NCI-H1930 (cell line): ENCODE measurements at places on chromosomes 3 and 15.

GRCh38 chr3:43317461-43318316 is 31.3 kb downstream of the SNRK start:
- DNase-seq: no peak

DNA sequence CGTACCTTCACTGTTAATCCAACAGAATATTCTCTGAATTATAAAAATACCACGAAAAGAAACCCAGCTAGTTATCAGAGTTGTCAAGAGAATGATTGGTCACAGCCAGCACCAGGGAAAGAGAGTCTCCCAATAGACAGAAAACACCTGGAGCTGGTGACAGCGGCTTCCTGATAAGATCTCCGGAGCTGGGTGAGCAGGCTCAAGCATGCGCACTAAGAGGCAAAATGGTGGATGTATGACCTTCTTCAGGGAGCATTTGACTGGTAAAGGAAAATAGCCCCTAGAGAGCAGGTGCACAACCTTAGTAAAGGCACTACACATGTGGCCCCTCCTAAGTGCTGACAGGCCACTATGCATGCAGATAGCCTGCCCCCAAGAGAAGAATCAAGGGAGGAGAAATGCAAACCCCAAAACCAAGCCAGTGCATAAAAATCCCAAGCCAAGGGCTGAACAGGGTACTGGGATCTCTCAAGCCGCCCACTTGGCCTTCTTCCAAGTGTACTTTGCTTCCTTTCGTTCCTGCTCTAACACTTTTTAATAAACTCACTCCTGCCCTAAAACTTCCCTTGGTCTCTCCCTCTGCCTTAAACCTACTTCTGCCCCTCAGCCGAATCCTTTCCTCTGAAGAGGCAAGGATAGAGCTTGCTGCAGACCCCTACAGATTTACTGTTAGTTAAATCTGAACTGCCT is 93.2 kb downstream of the UACA start:
- no peak for DNase-seq

DNA sequence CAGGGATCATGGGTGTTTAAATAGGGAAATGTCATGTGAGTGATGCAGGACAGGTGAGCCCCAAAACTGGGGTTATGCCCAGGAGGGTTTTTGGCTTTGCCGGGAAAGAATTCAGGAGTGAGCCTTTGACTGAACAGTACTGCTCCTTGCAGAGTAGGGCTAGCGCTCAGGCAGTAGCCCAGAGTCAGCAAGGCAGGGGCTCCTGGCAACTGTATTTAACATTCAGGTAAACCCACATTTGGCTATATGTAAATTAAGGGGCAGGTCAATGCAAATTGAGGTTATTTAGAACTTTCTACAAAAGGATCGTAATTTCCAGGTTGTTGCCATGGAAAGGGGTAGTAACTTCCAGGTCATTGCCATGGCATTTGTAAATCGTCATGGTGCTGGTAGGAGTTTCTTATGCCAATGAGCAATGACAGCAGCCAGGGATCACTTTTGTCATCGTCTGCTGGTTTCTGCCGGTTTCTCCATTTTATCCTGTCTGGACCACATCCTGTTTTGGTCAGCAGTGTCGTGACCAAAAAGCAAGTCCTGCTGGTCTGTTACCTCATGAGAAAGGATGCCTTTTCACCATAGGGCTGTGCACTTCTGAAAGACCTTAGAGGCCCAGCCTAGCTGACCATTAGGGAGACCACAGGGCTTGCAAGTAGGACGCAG is 24.3 kb downstream of the MTHFS start:
- no peak for DNase-seq

DNA sequence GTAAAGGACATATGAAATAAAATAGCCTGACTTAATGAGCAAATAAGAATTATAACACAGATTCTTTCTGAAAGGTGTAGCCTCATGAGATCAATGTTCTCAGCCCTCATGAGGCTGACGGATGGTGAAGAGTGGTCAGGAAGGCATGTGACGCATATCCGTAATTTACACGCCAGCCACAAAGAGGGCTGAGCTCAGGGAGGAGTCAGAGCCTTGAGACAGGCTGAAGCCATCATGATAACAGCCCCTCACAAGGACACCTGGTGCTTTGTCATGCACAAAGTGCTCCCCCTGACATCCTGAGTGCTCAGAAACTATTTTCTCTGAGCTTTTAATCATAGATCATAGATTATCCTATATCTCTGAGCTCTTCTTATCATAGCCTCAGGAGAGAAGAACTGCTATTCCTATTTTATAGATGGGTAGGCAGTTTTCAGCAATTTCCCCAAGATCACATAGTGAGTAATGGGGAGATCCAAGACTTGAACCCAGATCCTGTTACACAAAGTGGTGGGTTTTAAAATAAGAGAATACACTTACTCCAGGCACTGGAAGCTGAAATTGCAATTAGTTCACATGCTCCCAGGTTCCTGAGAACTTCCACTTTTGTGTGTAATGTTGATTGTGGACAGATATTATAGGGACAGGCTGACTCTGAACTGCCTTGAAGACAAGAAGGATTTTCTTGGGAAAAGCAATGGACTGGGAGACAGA is 267.1 kb downstream of the RPLP1 start:
- DNase-seq: no peak

DNA sequence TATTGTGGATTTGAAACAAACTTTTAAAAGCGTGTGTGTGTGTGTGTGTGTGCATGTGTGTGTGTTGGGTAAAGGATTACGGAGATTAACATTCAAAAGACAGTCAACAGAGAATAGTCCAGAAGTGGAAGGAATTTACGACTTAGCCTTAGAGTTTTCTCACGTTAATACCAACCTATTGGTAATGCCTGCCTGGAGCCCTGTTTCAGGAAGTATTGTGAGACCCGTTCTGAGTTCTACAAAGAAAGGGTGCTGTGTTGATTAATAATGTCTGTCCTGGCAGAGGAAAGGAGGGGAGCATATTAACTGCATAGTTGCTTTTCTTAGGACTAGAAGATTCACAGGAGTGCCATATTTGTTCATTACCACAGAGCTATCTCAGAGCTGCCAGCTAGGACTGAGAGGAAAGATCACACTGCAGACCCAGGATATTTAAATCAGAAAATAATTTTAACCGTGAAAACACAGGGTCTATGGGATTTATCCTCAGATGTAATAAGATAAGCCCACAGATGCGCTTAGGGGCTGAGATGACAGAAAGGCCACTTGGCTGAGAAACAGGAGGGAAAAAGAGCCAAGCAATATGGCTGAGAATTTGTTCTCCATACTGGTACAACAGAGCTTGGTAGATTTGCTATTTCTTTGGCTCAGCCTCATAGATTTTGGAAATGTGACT is 40.5 kb upstream of the FRMD4B start:
- DNase-seq: no peak

- DNase-seq: no peak
These were observed 259.5 kb downstream of the THRB start for GRCh38 chr3:24235121-24235520.

DNA sequence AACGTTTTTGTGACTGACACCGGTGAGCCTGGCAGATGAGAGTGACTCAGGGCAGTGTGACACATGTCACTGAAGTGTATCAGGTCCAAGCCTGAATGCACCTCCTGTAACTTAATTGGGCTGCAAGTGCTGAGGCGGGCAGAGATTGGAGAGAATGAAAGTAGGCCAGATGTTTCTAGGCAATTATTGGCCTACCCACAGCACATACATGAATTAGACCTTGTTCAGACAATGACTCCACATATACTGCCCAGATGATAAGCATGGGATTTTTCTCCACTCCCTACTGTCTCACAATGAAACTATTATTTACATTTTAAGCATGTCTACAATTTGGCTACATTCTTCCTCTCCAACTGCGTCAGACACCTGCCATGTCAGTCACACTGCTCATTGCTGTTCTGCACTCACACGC is 187.3 kb upstream of the ZNF385D start:
- DNase-seq: no peak

- no peak for DNase-seq
These were observed 231.3 kb downstream of the KCNMB2 start for GRCh38 chr3:178767581-178767980.

GRCh38 chr3:15055019-15055557 is 10.0 kb downstream of the MRPS25 start:
- DNase-seq: no peak

- DNase-seq: no peak
These were observed 272.0 kb upstream of the ATP11B start for GRCh38 chr3:182521339-182521738.

DNA sequence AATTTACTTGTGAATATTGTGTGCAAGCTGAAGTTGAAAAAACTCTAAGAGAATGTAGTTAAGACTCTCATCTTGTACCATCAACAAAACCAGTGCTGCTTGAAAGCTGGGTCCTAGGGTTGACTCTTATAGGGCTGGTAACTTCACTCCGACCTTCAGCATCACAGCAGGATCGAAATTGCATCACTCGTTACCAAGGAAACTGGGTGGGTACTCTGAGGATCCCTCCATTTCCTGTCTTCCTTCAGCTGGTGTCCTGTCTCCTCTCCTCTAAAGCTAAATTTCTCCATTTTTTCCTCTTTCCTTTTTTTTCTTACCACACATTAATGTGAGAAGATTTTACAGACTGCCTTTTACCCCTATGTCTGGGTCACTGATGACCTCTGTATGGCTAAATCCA is 3.0 kb upstream of the APH1B start:
- no peak for DNase-seq

DNA sequence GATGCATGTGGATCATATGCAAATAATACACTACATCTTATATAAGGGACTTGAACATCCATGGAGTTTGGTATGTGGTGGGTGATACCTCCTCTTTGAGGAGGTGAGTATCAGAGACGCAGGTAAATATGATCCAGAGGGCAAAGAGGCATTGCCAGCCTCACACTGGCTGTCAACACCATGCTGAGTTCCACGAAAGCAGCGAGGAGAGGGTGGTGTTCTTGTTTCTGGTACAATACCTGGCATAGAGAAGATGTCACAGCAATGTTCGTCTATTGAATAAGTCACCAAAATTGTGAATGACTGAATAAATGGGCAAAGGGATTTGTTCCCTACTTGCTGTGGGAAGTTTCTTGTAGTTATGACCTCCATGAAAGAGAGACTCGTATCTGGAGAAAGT is 182.2 kb downstream of the SNRPN start:
- no peak for DNase-seq

DNA sequence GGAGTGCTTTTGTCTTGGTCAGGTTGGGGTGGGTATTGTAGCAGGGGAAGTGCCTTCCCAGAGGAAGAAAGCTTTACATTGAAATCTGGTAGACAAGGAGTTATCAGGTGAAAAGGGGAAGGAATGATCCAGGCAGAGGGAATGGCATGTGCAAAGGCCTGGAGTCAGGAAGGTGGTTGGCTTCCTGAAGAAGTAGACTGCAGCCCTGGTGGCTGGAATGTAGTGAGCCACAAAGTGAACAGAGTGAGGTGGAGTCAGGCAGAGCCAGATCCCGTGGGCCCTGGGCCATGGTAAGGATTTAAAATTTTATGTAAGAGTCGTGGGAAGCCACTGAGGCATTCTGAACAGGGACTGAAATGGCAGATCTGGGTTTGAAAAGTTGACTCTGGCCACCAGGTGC is 58.3 kb downstream of the RAB11A start:
- no peak for DNase-seq
